ENCODE measurements at places on chromosomes 11 and 22.

- no peak for DNase-seq
Measured at GRCh38 chr11:101453682-101454081, 130.1 kb downstream of the TRPC6 start.

DNA sequence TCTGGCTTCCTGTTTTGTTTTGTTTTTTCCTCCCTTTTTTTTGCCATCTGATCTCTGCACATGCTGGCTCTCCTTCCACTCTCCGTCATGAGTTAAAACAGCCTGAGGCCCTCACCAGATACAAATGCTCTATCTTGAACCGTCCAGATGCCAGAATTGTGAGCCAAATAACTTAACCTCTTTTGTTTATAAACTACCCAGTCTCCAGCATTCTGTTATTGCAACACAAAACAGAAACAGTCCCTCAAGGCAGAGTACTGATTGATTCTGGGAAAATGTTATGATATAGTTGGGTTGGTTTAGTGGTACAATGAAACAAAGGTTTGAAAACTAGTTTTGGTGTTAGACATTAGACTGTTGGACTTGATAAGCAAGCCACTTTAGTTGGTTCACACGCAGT lies 1390.0 kb upstream of the RAG2 start:
- DNase-seq: no peak

GRCh38 chr22:44531487-44531886 lies 33.5 kb upstream of the RTL6 start:
- DNase-seq: no peak

DNA sequence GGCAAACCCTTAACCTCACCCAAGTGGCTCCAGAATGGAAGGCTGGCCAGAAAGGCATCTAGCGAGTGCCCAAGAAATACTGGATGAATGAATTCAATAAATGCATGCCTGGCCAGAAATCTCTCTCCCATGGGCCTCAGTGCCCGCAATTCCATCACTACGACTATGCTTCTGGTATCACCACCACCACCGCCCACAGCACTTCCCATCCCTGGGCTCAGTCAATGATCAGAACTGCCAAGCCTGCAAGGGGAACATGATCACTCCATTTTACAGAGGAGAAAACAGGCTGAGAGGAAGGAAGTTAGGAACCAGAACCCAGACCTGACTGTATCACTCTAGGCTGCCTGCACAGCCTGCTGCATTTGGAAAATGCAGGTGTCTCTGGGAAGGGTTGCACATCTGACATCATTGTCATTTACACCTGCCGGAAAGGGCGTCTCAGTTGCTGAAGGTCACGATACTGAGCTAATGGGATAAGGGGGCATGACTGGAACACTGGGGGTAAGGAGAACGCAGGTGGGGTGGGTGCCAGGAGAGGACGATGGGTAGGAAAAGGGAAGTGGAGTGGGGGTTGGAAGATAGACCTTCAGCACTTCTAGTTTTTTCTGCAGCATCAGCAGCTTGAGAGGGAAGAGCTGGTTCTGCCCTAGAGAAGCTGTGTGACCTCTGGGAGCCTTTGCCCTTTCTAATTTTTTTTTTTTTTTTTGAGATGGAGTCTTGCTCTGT lies 3.2 kb downstream of the GPR152 start:
- no peak for DNase-seq

GRCh38 chr22:49151256-49152126 lies 676.2 kb downstream of the BRD1 start:
- no peak for DNase-seq

GRCh38 chr11:8714622-8715225 lies 32.1 kb downstream of the RPL27A start:
- no peak for DNase-seq

All from CD4-positive, alpha-beta T cell treated with Interleukin-17A for 1 hour (primary cell).